ENCODE measurements at places on chromosomes 6 and 20.

DNA sequence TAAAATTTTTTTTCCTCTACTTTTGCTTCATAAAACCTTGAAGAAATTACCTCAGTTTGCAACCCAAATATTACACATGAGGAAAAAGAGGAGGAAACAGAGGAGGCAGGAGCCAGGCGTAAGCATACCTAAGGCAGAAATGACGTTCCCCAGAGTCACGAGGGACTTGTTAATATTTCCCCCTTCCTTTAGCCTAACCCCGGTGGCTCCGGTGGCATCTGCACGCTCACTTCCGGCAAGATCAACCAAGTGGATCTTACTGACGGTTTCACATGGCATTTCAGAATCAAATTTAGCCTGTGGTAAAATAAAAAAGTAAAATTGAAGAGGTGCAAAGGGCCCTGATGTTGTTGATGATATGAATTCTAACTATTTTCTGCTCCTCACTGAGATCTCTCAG, 67.4 kb downstream of the KIF16B start:
- DNase-seq: no peak

- no peak for DNase-seq
These were observed 57.0 kb upstream of the HCRTR2 start for GRCh38 chr6:55117267-55117666.

DNA sequence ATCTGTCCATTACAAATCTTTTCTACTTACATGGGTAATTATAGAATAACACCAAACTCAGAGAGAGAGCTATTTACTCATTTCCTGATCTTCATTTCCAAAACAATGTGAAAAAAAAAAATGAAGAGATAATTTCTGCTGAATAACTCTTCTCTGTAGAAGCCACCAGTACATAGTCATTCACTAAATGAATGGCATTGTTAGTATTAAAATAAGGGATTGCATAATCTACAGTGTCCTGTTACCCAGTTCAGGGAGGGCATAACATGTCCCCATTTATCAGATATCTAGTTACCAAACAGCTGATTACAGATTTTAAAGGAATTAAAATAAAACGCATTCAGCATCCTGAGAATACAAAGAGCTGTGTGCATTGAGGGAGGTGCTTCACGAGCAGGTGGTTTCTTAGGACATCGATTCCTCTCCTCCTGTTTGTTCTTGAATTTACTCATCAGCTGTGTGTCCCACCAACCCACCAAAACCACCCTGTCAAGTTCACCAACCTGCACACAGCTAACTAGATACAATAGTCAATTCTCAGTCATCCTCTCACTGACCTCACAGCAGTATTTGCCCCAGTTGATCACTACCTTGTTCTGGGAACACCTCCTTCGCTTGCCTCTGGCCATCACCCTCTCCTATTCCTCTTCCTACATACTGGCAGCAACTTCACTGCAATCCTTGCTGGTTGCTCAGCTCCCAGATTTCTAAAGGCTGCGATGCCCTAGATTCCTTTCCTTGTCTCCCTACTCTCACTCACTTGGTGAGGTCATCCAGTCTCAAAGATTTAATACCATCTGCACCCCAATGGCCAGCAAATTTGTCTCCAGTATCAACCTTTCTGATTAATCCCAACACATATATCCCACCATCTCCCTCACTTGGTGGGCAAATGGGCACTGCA, 18.7 kb downstream of the CNKSR3 start:
- no peak for DNase-seq

GRCh38 chr6:168785720-168786511, 344.9 kb downstream of the SMOC2 start:
- no peak for DNase-seq

All from Peyer's patch (tissue), 4 donors.